ENCODE measurements at places on chromosomes 11 and 22.

DNA sequence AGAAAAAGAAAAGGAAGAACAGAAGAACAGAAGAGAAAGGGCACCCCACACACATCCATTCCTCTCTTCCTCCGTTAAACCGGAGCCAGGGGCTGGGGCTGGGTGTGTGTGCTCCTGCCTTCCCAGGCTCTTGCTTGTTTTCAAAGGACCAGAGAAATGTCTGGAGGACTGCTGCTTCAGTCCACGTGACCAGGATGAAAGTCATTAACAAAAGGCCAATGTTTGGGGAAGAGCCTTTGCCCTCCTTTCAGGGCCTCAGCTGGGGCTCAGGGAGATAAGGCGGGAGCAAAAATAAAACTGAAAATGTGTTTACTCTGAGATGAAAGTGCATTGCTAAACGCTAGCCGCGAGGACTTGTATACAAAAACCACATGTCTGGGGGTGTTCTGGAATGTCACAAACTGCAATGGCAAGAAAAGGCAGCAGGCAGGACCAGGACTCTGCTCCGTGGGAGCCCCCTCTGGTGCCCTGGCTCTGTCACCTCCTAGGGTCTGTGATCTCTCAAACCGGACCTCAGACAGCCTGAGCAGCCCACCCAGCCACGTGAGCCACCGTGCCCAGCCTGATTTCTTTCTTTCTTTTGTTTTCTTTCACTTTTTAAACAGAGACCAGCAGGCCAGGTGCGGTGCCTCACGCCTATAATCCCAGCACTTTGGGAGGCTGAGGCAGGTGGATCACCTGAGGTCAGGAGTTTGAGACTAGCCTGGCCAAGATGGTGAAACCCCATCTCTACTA is 31.6 kb upstream of the MYH9 start:
- no peak for DNase-seq

GRCh38 chr11:15563054-15563453 is 448.3 kb downstream of the INSC start:
- no peak for DNase-seq

- DNase-seq = no peak
Observed at GRCh38 chr11:131686836-131687235, 316.4 kb downstream of the NTM start.

DNA sequence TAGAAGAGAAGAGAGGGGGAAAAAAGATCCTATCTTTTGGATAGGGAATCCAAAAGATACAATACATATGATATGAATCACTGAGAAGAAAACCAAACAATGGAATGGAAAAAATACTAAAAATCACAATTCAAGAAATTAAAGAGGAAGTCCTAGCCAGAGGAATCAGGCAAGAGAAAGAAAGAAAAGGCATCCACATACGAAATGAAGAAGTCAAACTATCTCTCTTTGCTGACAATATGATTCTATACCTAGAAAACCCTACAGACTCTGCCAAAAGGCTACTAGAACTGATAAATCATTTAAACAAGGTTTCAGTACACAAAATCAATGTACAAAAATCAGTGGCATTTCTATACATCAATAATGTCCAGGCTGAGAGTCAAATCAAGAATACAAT is 91.4 kb downstream of the EFCAB6 start:
- DNase-seq = no peak

DNA sequence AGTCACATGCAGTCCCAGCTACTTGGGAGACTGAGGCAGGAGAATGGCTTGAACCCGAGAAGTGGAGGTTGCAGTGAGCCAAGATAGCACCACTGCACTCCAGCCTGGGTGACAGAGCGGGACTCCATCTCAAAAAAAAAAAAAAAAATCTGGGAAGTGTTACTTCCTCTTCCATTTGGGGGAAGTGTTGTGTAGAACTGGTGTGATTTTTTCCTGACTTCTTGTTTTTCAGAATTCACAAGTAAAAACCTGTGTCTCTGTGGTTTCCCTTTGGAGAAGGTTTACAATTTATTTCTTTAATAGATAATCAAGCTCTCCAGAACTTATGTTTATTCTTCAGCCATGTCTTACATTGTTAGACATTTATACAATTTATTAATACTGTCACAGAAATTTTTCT is 396.1 kb downstream of the BRD1 start:
- no peak for DNase-seq

DNA sequence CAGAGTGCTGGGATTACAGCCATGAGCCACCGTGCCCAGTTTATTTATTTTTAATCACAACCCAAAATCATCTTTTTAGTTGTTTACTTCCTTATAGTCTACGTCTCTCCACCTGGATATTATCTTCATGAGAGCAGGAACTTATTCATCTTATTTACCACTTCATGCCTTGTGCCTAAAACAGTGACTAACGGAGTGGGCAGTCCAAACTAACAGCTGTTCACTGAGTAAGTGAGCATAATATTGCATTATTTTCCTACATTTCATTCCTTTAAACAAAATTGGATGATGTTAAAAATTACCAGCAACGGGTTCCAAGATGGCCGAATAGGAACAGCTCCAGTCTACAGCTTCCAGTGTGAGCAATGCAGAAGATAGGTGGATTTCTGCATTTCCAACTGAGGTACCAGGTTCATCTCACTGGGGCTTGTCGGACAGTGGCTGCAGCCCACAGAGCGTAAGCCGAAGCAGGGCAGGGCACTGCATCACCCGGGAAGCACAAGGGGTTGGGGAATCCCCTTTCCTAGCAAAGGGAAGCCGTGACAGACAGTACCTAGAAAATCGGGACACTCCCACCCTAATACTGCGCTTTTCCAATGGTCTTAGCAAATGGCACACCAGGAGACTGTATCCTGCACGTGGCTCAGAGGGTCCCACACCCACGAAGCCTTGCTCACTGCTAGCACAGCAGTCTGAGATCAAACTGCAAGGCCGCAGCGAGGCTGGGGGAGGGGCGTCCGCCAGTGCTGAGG is 14.1 kb downstream of the TMEM123 start:
- no peak for DNase-seq

DNA sequence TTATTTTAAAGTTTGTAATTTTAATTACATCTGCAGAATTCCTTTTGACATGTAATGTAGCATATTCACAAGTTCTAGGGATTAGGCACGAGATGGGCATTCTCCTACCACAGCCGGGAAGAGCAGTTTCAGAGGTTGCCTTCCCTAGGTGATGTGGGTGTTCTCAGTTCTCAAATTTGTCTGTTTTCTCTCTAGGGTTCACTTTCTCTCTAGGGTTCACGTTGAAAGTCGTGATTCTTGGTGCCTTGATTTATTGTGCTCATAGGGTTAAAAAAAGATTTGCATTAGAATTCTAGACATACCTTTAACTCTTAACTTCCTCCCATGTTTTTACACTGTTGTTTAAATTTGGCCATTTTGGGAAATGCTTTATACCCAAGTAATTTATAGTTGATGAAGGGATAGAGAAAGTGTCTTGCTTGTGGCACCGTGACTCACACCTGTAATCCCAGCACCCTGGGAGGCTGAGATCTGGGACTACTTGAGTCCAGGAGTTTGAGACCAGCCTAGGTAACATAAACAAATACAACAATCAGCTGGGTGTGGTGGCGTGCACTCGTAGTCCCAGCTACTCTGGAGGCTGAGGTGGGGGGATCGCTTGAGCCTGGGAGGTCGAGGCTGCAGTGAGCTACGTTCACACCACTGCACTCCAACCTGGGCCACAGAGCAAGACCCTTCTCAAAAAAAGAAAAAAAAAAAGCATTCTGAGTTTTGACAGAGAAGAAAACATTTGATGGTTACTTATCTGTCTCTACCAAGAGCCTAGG is 3.6 kb downstream of the MED15 start:
- no peak for DNase-seq

GRCh38 chr11:12109591-12110196 is 696 bp upstream of the MICAL2 start:
- no peak for DNase-seq

DNA sequence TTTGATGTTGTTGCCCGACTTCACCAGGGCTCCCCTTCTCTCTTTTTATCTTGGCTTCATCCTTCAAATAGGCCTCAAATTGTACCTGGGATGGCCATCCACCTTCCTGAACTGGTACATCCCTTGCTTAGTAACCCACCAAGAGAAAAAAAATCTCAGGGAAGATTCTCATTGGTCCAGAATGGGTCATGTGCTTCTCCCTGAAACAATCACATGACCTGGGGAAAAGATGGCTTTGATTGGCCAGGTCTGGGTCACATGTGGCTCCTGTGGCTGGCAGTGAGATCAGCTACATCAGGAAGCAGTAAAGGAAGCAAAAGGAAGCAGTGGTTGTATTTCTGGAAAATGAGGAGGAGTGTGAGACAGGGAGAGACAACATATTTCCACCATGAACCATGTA is 540.2 kb downstream of the MIAT start:
- DNase-seq = no peak

DNA sequence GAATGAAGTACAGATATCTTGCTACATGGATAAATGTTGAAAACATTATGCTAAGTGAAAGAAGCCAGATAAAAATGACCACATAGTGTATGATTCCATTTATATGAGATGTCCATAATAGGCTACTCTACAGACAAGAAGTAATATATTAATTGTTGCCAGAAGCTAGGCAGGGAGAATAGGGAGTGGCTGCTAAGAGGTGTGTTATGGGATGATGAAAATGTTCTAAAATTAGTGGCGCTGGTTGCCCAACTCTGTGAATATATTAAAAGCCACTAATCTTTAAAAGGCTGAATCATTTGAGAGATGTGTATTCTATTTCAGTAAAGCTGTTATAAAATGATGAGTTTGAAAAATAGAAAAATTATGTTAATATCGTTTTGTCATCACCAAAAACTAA is 144.4 kb downstream of the NCAM1 start:
- no peak for DNase-seq

- DNase-seq = no peak
Observed at GRCh38 chr11:19472679-19473078, 231.9 kb upstream of the E2F8 start.

- no peak for DNase-seq
Observed at GRCh38 chr11:1757861-1758610, 5.7 kb downstream of the CTSD start.

DNA sequence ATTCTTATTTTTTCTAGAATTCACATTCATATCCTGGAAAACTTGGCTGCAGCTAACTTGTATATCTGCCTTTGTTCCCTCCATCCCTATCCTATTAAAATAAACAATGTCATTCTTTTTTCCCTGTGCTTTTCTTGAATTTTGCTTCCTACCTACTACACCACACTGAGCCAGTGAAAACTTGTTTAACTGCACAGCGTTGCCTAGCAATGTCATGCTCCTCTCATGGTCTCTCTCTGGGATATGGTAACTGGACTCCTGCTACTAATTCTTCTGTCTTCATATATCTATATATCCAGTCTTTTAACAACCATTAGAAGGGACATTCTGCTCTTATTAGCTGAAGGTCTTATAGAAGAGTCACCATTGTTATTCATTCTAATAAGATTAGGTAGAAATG is 434.4 kb downstream of the METTL15 start:
- no peak for DNase-seq

GRCh38 chr11:106172386-106172991 is 95.0 kb downstream of the AASDHPPT start:
- DNase-seq = no peak

GRCh38 chr11:36757075-36757474 is 159.0 kb upstream of the RAG2 start:
- no peak for DNase-seq

DNA sequence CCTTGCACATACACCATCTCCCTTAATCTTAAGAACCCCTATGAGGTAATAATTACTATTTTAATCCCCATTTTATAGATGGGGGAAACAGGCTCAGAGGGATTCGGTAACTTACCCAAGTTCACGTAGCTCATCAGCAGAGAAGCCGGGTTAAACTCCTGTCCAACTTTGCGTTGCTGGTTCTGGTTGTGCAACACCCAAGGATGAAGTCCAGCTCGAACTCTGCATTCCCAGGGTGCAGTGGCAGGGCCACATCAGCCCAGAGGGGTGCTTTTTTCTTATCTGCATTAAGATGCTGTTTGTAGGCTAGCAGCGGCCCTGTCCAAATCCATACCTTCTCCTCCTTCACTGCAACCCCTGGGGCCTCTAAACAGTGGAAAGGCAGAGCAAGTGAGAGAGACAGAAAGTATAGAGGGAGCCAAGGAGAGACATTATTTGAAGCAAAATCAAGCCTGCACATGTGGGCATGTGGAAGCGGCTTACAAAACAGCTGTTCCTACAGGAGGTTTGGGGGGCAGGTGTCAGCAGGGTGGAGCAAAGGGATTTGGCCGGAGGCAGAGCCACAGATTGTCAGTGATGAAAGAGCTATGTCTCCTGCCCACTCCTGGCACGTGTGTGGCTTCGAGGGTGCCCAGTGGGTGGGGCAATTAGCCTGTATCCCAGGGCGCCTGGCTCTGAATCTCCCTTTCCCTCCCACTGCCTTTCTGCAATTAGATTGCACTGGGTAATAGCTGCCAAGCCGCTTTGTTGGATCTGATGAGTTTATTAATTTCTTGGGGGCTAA is 129.5 kb upstream of the TBCEL start:
- DNase-seq = no peak

GRCh38 chr11:128251140-128251539 is 336.2 kb downstream of the ETS1 start:
- DNase-seq = no peak

GRCh38 chr11:70073871-70074371 is 4.2 kb upstream of the ANO1 start:
- no peak for DNase-seq

- no peak for DNase-seq
Observed at GRCh38 chr11:102253020-102253715, 64.1 kb upstream of the BIRC3 start.
